NCI-H748 treated with DMSO at 0.1 percent for 48 hours (cell line): ENCODE measurements at places on chromosomes 7 and 10.

DNA sequence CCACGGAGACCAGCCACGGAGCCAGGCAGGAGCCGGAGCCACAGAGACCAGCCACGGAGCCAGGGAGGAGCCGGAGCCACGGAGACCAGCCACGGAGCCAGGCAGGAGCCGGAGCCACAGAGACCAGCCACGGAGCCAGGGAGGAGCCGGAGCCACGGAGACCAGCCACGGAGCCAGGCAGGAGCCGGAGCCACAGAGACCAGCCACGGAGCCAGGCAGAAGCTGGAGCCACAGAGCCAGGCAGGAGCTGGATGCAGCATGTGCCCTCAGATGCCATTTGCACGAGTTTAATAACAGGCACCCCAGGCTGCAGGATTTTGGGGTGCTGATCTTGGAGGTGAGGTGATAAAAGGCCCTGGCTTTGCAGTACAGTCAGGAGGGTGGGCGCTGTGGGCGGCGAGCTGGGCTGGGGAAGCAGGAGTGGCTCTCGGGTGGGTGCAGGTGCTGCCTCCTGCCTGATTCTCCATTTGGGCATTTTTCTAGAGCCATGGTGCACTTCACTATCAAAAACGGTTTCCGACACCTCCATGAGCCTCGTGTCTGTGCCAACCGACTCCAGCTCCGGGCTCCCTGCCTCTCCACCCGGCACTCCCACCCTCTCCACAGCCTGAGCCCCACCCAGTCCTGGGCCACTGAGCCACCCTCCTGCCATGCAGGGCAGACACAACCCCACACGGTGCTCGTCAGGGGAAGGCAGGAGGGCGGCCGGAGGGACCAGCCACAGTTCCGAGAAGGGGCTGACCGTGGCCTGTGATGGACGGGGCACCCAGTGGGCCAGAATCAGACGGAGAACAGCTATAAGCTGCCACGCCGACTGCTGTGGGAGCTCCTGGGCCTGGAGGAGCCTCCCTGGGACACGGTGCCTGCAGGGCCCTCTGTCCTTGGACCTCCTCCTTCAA, 40.8 kb upstream of the NKX6-2 start:
- no peak for DNase-seq

GRCh38 chr7:100825751-100826513, 1.4 kb downstream of the EPHB4 start:
- DNase-seq: no peak

DNA sequence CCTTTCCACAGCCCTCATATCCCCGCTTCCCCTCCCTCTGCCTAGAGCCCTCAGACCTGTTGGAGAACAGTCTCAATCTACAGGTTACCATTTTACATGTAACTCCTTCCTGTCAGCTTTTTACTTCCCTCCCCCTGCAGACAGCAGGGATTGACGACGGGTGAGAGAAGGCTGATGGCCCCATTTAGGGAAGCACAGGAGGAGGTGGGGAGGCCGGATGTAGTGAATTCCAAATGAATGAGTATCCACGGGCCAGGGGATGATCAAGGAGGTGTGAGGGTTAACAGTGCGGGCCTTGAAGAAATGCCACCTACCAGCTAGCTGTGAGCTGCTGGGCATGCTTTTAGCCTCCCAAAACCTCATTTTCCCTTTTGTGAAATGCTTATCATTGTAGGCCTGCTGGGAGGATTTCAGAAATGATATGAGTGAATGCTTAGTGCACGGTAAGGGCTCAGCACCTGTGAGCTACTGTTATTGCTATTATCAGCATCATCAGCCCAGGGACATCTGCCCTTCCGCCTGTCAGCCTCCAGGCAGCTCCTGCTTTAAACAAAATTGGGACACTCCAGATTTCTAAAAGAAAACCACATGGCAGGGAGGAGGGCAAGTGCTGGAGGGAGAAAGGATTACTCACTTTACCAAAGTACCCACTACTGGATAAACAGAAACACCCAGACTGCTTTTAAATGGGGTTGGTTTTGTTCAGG, 6.5 kb upstream of the NANOS1 start:
- no peak for DNase-seq

DNA sequence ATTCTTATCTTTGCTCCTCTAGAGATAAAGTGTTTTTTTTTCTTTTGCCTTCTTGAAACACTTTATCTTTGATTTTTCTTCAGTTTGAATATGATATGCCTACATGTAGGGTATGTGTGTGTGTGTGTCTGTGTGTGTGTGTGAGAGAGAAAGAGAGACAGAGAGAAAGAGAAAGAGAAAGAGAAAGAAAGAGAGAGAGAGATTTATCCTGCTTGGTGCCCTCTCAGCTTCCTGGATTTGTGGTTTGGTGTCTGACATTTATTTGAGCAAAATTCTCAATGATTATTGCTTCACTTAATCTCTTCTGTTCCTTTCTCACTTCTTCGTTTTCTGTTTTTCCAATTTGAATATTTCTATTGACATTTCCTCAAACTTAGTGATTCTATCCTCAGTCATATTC, 60.3 kb downstream of the RAB18 start:
- DNase-seq: no peak

DNA sequence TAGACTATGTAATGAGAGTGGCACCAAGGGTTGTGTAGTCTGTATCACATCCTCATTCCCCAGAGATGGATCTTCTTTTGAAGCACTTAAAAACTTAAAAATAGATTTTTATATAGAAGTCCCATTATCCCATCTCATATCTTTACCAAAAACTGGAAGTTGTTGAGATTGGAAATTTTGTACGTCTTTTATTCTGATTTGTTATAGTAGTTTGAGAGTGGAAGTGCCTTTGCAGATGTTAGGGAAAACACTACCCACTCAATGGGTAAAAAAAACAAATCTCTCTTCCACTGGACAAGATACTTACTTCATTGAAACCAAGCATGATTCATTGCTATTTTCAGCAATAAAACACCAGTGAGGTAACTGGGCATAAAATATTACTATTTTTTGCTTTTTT, 184.4 kb downstream of the MACC1 start:
- no peak for DNase-seq
